Right lung (tissue), 10 donors: ENCODE measurements at places on chromosomes 2 and 18. TPM values are rescaled to one million over a fixed set of nuclear protein-coding genes. Genes with fewer than 3 reads are reported as not detected.

DNA sequence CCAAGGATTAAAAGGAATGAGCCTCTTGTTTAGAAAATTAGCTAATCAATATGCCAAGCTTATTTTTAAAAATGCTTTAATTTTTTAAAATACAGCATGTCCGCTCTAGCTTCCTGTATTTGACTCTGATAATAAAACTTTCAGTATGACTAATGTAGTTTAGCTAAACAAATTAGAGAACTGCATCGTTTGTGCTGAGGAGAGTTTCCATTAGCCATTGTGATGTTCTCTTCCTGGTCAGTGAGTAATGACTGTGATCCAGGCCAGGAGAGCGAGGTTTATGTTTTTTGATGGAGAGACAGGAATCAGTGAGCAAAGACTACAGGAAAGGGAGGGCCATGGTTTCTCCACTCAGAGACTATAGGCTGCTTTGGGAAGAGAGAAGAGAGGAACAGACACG is 237.2 kb upstream of the ETAA1 start:
- no peak for DNase-seq

DNA sequence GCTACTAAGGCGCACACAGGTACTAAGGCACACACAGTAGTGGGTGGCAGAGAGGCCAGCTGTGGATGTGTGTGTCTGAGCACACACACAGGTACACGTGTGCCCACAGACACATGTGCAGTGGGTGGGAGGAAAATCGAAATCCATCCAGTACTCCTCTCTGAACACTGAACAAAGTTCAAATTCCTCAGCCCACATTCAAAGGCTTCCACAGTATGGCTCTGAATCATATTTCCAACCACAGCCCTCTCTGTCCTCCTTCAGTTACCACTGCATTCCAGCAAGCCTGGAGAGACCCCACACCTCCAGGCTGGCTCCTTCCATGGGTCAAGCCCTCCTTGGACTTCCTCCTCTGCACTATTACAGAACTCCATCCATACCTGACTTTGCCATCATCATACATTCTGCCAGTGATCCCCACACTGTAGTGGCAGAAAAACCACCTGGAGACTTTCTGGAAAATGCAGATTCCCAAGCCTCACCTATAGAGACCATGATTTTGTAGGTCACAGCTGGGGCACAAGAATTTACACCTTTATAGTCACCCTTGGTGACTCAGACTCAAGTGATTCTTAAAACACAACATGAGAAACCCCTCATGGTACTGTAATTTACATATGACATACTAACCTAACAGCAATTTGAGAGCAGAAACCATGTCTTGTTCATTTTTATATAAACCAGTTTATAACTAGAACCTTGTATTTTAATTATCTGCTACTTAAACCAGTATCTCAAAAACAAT is 31.4 kb downstream of the EPG5 start:
- DNase-seq, result no peak

DNA sequence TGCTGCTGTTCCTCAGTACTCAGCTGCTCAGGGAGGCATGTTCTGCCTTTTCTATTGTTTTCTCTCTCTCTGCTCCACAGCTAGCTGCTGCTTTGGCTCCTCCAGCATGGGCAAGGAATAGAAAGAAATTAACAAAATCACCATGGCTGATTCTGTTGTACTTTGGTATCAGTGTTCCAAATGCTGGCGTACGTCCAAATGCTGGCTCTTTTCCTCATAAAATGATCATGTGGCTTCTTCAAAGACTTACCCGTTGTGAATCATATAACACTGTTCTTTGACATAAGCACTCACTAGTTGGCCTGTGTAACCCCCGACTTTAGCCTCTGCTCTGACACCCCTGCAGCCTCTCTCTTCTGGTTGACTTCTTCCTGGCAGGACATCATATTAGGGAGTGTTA is 547.6 kb downstream of the CPS1 start:
- no peak for DNase-seq

GRCh38 chr18:34864836-34865497 is 154.9 kb downstream of the DTNA start:
- DNase-seq, result no peak

GRCh38 chr2:45156605-45157004 is 147.4 kb upstream of the SIX2 start:
- no peak for DNase-seq

DNA sequence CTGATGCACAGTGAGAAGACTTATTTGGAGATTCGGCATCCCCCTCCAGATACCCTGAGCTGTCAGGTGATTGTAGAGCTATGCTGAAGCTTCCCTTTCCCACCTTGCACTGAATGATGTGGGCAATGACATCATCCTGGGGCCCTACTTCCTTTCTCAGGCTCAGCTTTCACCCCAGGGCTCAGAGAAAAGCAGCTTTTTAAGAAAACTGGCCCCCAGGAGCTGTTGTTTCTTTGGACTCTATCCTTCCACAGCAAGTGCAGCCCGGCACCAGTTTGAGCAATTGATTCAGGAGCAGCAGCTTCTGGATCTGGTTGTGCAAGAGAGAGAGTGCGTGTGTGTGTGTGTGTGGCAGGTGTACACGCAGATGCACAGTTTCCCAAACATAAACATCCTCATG is 251.3 kb downstream of the ANAPC1 start:
- no peak for DNase-seq

- no peak for DNase-seq
Observed at GRCh38 chr2:41498781-41499180, 549.0 kb upstream of the PKDCC start.

GRCh38 chr2:180578441-180578840 is 402.0 kb upstream of the UBE2E3 start:
- no peak for DNase-seq

DNA sequence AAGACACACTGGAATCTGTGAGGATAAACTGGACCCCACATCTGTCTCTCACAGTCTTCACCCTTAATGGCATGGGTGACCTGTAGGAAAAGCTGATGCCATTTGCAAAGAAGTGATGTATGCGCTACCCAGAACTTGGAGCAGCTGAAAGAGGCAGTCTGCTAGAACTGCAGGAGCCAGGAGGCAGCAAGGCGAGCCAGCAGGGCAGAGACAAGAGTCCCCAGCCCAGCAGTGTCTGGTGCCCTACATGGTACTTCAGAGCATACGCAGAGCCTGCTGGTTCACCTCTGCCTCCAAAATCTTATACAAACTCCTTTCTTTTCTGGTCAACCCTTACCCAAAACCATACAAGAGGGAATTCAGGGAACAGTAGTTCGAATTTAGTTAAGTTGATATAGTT is 683.1 kb upstream of the RAB6C start:
- no peak for DNase-seq

GRCh38 chr2:46982351-46983064 is 66.9 kb upstream of the MCFD2 start:
- no peak for DNase-seq

DNA sequence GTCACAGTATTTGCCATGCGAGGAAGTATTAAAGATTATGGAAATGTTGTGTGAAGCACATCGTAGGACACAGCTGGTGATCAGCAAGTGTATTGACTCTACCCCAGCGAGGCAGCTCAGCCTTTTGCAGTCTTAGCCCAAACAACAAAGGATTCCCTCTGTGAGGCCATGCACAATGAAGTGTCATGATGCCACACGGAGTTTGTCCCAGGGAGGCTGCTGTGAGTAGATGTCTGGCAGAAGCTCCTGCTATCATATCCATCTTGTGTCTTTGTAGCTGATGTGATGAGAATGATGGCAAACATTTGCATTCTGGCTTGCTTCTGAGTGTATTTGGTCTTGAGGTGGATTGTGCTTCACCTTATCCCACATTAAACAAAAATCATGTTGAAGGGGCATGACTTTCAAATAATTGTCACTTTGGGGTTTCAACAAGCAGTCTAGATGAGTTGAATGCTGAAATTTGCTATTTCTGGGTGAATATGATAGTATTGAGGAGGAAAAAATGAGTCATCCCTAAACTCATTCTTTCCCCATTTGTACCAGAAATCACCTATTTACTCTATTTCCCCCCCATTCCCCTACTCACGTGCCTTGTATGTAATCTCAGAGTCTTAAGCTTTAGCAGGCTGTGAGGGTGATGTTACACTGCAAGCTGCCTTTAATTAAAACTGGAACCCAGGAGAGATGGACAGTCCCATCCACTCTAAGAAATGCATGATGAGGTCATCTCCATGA is 273.5 kb downstream of the RNF144A start:
- no peak for DNase-seq

REG3A gene
- not detected for polyA plus RNA-seq

UGT1A5 gene
- polyA plus RNA-seq, result not detected

DSG4 gene
- polyA plus RNA-seq, result not detected

NAGK gene
- 83.3 TPM for polyA plus RNA-seq

CAPN14 gene
- 0.19 TPM for polyA plus RNA-seq
